ENCODE measurements at places on chromosomes 13 and 19.

- peak; percentile 19 for DNase-seq
Observed at GRCh38 chr13:40172878-40173277, 493.6 kb downstream of the FOXO1 start.

GRCh38 chr13:102017248-102017647 is 384.6 kb downstream of the FGF14 start:
- peak; percentile 34 for DNase-seq

GRCh38 chr19:45499196-45500180 is 1.2 kb downstream of the PPM1N start:
- DNase-seq = peak; percentile 87

GRCh38 chr13:85430216-85430794 is 368.9 kb downstream of the SLITRK6 start:
- DNase-seq = no peak

DNA sequence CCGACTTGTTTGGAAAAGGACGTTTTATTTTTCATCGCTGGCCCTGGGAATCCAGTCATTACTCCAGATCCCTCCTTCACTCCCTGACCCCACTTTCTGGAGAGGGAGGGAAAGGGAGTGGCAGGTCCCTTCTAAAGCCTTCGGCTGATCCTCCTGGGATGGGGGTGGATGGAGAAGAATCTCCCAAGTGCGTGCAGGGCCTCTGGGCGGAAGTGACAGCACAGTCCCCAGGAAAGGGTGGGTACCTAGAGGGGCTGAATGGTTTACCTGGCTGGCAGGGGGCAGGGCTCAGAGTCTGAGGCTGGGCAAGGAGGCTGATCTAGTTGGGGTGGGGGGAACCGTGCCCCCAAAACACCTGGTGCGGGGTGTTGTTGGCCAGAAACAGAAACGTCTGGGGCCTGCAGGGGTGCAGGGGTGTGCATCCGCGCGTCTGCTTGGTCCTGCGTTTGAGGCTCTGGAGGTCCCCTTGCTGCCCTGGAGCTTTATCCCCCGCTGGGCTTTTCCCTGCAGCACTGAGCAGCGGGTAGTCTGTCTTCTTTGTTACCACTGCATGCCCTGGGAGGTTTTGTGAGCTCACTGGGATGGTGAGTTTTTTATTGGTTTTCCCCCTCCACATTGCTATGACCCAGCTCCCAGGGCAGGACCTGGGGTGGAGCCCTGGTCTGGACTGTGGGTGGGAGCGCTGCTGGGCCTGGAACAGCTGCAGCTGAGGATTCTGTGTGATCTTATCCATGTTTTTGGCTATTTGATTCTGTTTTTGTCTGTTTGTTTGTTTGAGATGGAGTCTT is 3.0 kb upstream of the ZNF628 start:
- DNase-seq = peak; percentile 33

GRCh38 chr19:50796128-50796633 is 6.0 kb downstream of the ACP4 start:
- DNase-seq = peak; percentile 59

DNA sequence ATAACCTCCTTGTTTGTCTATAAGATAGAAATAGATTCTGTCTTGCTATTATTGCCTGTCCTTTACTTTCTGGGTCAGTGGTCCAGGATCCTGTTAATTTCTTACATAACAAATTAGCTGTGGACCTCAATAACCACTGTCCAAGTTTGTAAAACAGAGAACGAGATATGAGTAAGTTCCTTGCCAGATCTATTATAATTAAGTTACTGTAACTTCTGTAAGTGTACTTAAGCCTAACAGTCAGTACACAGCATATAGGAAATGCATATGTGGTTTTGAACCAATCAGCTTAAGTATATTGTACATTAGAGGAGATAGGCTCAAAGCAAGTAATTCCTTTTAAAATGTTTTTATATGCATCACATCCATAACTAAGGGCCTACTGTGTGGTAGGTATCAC is 34.9 kb downstream of the HTR2A start:
- DNase-seq = no peak

DNA sequence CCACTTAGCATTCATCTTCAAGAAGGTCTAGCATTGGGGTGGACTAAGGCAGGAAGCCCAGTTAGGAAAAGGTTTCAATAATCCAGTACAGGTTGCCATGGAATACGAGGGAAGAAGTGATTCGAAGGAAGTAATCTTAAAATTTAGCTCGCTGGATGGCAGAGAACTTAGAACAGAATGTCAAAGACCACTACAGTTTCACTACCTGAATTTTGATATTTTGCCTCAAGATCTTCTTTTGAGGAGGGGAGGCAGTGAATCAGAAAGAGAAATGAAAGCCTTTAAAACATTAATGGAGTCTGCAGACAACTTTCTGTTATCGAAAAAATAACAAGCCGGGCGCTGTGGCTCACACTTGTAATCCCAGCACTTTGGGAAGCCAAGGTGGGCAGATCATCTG is 7.0 kb upstream of the RAB8A start:
- DNase-seq = no peak

DNA sequence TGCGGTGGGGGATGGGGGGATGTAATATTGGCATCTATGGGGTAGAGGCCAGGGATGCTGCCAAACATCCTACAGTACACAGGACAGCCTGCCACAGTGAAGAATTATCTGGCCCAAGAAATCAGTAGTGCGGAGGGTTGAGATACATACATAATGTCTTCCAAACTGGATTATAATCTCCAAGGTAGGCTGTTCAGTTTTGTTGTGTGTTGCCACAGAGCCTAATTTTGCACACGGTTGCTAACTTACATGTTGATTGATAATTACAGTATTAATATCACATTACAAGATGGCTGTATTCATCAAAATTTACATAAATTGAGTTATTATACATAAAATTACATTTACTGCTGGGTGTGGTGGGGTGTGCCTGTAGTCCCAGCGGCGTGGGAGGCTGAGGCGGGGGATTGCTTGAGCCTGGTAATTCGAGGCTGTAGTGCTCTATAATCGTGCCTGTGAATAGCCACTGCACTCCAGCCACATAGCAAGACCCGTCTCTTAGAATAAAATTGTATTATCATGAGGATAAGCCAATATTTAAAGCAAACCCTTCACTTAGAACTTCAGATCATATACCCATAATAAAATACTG is 8.1 kb downstream of the POMP start:
- DNase-seq = no peak

- peak; percentile 16 for DNase-seq
Observed at GRCh38 chr13:52003541-52003940, 7.7 kb downstream of the ATP7B start.

DNA sequence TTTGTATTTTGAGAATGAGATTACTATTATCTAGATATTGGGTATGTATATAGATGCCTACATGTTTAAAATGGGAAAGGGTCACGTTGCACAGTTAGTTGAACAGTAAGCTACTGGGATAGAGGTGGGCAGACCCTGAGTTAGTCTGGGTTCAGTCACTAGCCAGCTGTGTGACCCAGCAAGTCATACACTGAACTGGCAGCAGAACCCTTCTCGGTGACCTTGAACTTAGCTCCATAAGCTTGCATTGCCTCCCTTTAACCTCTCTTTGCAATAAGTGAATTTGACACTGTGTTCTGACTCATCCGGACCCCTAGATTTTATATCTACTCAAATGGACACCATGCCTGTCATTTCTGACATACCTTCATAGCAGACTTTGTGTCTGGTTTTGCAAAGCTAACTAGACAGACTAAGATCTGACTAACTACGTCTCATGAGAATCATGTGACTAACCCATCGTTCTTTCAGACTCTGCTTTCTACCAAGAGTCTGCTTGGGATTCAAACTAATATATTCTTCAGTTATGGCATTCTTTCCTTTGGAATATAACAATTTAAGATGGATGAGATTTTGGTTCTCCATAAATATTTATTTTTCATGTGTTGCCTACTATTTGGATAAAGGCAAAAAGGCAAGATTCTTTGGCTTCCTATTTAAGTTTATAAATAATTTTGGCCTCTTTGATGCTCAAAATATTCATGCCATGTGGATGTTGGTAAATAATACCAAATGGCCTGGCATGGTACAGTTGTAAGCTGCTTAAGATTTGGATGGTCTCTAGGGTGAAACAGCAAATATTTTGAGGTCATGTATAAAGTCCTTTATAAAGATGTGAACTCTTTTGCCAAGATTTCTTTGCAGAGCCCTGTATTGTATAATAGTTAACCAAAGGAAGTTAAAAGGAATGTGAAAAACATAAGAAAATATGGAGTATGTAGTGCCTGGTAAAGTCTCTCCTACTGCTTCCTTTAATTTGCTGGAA is 159.3 kb downstream of the ITGBL1 start:
- DNase-seq = no peak

GRCh38 chr13:105426441-105426840 is 1109.0 kb downstream of the EFNB2 start:
- DNase-seq = no peak

GRCh38 chr13:99281811-99282263 is 23.7 kb upstream of the GPR18 start:
- no peak for DNase-seq

DNA sequence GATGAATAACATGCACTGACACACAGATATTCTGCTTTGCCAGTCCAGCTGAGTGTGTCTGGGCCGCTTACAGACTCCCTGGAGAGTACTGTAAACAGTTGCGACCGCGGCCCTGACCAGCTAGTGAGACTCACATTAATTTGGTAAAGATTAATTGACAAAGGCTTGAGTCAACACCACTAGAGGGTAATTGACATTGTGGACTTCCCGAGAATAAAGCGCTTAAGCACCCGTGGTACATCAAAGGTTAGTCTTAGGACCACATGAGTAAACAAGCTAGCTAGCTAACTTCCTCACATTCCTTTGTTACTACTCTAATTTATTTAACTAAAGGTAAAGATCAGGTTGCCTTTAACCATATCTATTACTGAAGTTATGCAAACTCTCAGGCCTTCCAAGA is 624.4 kb upstream of the ARGLU1 start:
- DNase-seq = peak; percentile 96

DNA sequence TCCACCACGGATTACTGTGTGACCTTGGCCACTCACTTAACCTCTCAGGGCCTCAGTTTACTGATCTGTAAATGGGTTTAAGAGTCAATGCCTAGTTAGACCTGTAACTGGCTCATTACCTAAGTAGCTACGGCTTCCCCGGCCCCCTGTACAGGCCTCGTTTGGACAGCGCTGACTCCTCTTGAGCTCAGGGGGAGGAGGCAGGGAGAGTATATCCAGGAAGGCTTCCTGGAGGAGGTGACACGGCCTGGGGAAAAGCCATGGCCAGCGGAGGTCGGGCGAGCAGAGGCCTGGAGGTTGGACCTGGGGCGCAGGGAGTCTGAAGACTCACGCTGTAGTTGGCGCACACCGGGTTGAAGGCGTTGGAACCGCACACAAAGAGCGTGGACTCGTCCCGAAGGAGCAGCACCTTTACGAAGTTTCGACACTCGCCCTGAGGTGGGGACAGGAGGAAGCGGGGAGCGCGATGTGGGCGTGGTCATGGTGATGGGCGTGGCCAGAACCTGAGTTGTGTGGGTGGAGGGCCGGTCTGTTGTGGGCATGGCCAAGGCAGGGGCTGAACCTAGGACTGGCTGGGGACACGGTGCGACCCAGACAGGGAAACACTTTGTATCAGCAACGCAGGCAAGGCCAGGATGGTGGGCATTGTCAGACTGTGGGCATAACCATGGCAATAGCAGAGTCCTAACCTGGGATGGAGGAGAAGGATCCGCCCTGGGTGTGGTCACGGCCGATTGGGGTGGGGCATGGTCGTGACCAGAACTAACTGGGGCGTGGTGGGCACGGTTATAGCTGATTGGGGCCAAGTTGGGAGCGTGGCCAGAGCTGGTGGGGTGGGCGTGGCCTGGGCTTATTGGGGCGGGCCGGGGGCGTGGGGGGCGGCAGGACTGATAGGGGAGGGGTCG is 3.6 kb downstream of the SEMA6B start:
- DNase-seq = peak; percentile 76

DNA sequence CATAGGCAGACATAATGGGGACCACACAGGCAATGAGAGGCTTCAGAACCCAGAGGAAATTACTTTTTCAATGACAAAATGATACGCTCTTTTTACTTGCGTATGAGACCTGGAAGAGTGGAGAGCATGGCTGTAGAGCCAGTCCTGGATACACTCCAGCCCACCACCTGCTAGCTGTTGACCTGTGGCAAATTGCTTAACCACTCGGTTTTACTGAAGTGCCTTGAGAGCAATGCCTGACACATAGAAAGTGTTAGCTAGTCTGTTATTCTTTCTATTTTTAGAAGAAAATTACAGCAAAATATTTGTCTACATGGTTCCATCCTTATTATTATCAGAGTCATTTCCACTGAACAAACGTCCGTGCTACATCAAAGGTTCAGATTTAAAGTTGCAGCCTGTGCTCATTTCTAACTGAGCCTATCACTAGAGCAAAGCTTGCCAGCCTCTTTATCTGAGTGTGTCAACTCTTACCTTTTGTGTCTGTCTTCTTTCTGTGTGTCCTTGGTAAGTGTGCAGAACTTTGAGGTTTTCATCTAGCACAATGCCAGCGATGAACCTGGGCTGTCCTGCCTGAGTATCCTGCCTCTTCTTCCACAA is 9.6 kb upstream of the GPR183 start:
- peak; percentile 35 for DNase-seq

DNA sequence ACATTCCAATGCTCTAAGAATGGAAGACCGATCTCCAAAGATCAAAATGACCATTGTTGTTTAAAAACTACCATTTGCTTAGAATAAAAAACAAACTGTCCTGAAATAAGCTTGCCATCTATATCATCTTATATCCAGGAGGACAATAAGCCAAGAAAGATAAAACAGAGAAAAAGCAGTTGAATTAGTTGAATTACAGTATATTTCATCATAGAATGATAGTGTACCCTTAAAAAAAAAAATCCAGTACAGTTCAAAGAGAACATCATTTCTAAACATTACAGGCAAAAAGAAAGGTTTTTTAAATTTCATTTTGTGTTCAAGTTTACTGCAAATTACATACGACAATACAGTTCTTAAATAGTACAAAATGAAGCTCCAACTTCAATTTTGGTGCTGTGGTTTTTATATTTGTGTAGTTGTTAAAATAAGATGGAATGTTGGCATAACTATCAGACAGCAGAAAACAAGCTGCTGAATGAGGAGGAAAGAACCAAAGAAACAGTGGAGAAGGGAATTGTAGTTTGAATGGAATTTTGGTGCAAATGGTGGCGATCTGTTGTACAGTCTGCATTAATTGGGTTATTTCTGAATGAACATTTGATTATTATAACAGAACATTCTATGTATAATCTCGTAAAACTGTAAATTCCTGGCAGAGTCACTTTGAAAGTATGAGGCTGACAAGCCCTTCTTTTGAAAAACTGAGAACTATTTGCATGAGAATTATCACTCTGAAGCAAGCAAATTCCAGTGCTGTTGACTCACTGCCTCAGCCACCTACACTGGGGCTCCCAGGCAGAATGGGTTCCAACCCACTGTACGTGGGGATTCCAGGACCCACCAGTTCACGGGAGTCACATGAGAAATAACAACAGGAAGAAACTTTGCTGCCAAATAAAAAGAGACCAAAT is 37.7 kb downstream of the LHFPL6 start:
- no peak for DNase-seq

GRCh38 chr13:29689548-29689947 is 94.1 kb upstream of the SLC7A1 start:
- no peak for DNase-seq

GRCh38 chr19:11699931-11700794 is 38.6 kb downstream of the ZNF823 start:
- peak; percentile 61 for DNase-seq

GRCh38 chr13:23963947-23964346 is 66.6 kb upstream of the C1QTNF9B start:
- DNase-seq = no peak

All from NCI-H69 (cell line).